Right renal cortex interstitium (tissue), 3 donors: ENCODE measurements at places on chromosomes 2 and 18.

- no peak for DNase-seq
These were observed 23.9 kb downstream of the FAM124B start for GRCh38 chr2:224377751-224378700.

GRCh38 chr2:221876016-221876415 is 303.9 kb upstream of the EPHA4 start:
- DNase-seq = no peak

- DNase-seq = no peak
These were observed 14.2 kb downstream of the SLC66A2 start for GRCh38 chr18:79937103-79937860.

- no peak for DNase-seq
These were observed 35.7 kb downstream of the WDR43 start for GRCh38 chr2:28930205-28930604.

DNA sequence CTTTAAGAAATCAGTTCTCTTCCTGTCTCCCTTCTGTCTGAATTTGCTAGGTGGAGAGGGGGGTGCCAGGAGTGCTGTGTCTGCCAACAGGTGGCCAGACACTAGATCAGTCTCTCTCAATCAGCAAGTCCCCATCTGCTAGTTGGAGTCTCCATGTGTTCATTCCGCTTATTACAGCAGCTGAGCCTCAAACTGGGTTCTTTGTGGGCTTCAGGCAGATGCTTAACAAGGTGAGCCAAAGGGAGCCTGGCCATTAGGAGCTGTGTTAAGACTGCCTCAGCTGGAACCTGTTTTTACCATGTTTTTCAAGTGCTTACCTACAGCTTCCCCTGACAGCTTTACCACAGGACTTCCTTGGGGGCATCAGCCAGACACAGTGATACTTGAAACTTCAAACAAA is 401.9 kb downstream of the LRP1B start:
- DNase-seq = no peak

DNA sequence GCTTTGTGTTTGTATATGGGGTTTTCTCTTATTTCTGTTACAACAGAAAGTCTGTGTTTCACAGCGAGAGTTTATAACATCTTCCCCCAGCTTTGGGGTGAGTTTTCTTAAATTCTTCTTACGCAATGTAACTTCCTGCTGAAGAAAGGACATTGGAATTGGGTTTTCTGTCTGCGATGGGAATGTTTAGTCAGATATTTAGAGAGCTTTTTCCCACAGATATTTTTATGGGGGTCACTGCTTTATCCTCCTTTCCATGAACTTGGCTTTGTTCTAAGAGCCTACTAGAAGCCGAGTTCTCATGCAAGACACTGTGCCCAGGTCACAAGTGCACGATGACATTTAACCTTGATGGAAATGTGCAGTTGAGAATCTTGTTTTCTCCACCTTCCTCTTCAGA is 22.1 kb downstream of the B3GNT2 start:
- DNase-seq = no peak

DNA sequence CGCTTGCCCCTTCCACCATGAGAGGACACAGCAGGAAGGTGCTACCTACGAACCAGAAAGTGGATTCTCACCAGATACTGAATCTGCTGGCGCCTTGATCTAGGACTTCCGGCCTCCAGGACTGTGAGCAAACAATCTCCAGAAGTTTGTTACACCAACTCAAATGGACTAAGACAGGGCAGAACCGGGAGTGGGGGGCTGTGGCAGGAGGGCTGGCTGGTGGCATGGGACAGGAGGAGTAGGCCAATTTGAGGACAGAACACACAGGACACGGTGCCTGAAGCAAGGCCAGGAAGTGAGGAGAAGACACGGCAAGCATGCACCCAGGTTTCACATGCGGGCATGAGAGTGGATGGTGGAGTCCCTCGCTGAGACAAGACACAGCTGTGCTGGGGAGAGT is 40.1 kb downstream of the CRACDL start:
- no peak for DNase-seq

DNA sequence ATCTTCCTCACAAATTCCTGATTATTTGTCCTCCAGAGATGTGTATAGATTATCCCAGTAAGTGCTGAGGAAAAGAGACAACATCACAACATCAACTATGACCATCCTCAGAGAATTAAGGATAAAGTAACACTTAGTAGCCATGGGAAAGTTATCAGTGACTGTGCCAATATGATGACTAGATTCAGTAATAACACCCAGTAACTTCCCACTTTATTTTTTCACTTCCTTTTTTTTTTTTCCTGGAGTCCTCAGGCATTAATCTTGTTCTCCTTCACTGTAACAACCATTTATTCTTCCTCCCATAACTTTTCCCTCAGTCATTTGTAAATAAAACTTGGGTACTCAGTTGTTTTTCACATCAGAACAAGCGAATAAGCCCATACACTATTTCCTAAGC is 16.7 kb upstream of the PID1 start:
- no peak for DNase-seq

DNA sequence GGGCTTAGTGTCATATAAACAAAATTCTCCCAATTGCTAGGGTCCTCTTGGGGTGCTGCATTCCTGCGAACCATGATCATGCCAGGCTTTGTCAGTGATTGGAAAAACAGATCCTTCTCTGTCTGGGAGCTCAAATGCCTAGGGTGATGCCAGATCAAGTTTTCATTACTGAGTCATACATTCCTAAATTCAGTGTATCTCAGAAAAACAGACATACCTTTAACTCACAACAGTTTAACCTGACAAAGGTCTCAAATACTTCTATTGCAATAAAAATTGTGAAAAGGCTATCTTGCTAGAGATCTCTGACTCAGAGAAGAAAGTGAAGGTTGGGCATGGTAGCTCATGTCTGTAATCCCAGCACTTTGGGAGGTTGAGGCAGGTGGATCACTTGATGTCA is 86.9 kb downstream of the SH3YL1 start:
- DNase-seq = no peak

GRCh38 chr2:67752969-67753368 is 309.8 kb downstream of the C1D start:
- DNase-seq = no peak

- DNase-seq = no peak
These were observed 58.5 kb downstream of the EPAS1 start for GRCh38 chr2:46355756-46356155.

DNA sequence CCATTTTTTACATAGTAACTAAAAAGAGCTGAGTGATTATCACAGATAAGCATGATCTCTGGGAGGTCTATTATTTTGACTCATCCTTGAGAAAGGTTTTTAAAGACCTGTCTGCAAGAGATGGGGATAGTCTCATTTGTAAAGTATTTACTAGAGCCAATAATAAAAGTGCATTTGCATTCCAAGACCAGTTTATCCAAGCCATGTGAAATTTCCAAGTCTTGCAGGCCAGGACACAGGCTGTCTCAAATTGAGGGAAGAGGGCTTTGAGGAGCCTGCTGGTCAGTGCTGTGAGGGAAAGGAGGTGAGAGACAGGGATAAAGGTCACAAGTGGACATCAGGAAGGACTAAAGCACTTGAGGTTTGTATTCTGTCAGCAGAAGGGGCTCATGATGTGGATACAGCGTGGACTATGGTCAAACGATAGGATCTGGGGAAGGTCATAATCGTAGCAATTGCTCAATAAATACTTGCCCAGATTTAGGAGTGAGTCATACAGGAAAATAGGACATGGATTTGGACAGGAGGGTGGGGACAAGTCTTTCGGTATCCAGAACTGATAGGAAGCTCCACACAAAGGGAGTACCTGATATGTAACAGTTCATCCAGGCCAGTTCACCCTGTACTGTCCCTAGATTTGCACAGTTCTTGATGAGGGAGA is 6.6 kb upstream of the CDH2 start:
- no peak for DNase-seq

DNA sequence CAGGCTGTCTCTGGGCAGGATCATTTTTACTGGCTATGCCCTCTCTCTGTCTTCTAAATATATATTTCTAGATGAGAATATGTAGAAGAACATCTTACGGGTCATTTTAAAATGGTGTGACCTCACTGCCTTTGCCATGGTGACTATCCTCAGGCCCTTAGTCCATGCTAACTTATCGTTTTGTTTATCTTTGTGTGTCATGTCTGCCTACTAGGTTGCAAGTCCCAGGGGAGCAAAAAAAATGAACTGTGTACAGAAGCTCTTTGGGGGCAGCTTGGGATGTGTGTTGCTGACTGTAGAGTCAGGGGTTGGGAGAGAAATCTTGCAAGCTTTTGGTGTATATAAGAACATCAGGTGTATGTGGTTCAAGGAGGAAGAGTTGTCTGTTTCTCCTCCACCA is 11.0 kb downstream of the CPSF3 start:
- DNase-seq = no peak

DNA sequence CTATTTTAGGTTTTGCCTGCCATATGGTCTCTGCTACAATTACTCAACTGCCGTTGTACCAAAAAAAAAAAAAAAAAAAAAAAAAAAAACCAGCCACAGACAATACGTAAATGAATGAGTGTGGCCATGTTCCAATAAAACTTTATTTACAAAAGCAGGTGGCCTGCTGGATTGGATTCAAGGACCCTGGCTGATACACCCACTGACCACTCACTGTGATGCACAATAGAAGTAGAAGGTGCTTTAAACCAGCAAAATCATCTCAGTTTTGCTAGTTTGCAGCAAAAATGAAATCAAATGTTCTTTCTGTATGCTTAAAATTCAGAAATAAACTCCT is 137.4 kb downstream of the AKAIN1 start:
- no peak for DNase-seq

DNA sequence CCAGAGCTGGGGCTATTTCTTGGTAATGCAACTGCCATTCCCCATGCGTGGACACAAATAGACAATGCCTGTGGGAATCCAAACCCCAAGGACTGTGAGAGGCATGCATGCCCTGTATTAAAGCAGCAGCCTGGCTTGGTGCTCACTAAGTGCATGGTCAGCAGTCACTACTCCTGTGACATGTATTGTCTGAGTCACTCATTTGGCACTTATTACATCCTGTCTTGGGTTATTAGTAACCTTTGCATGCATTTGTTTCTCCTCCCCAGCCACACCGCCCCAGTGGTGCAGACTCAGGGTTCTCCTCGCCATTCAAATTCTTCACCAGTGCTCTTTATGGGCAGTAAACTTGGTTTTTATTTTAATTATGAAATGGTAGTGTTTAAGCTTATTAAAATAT is 30.2 kb downstream of the PRKCE start:
- DNase-seq = no peak

- DNase-seq = no peak
These were observed 350.6 kb downstream of the DCDC2C start for GRCh38 chr2:4053769-4054493.

GRCh38 chr2:30040147-30040546 is 106.7 kb upstream of the YPEL5 start:
- DNase-seq = no peak

DNA sequence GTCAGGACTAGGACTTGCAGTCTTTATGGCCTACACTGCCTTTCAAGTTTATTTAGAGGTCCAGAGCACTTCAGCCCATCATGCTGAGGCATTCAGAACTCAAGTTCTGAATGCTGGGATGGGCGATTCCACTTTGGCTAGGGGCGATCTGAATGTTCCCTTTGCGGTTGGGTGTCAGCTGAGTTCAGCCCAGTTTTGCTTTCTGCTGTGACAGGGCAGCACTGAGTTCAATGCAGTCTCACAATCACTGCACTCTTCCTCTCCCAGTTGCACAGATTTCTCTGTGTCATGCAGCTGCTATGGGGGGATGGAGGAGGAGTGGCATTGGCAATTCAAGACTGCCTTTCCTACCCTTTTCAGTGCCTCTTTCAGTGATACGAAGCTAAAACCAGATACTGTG is 1232.0 kb upstream of the FAM98A start:
- no peak for DNase-seq

GRCh38 chr2:174590928-174591648 is 6.5 kb downstream of the WIPF1 start:
- no peak for DNase-seq

DNA sequence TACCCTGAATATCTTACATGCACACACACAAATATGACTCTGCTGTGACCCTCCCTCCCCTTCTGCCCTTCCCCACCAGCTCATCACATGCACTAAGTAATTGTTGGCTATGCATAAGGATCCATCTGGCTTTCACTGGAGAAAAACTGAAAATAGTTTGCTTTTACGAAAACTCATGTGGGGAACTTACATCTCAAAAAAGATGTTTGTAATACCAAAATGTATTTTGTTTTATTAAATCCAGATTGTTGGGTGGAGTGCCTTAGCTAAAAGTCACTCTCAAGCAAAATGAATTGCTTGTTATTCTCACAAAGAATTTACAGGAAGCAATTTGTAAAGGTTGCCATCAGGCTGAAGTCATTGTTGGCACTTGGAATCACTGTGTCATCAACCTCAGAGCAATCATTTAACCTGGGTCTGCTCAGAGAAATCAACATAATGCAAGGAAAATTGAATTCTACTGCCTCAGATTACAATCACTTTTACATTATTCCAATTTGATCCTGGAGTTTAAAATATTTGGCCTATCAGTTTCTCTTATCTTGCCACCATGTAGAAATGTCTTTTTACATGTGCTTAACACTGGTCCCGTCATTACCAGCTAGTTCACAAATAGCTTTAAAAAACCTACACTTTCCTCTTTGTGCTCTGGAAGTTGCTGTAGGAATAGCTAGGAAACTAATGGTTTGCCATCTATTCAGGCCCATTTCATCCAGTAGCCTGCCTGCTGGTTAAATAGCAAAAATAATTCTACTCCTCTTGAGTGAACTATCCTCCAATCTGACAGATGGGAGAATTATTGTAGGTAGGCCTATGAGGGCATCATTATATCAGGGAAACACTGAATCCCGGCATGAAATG is 90.3 kb upstream of the TMEM17 start:
- no peak for DNase-seq

- no peak for DNase-seq
These were observed 381.7 kb upstream of the DDX18 start for GRCh38 chr2:117432746-117433145.

GRCh38 chr2:239855863-239856587 is 169.1 kb downstream of the NDUFA10 start:
- no peak for DNase-seq

DNA sequence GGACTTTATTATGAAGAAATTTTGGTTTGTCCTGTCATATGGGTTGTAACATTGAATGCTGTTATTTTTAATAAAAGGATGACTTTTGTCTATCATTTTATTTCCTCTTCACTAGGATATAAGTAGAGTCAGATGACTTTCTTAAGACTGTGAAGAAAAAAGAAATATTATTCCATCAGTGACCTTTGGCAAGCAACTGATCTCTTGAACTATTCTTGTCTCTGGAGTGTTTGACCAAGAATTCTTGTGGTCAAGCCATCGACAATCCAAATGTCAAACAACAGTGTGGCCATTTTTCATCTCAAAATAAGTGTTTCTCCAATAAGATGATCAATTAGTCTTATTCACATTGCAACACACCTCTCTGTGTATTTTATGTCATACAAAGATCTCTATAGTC is 24.9 kb downstream of the HOXD1 start:
- no peak for DNase-seq

GRCh38 chr18:49645841-49646351 is 84.0 kb downstream of the LIPG start:
- no peak for DNase-seq
